H54 (cell line): ENCODE measurements at places on chromosomes 16 and 17.

DNA sequence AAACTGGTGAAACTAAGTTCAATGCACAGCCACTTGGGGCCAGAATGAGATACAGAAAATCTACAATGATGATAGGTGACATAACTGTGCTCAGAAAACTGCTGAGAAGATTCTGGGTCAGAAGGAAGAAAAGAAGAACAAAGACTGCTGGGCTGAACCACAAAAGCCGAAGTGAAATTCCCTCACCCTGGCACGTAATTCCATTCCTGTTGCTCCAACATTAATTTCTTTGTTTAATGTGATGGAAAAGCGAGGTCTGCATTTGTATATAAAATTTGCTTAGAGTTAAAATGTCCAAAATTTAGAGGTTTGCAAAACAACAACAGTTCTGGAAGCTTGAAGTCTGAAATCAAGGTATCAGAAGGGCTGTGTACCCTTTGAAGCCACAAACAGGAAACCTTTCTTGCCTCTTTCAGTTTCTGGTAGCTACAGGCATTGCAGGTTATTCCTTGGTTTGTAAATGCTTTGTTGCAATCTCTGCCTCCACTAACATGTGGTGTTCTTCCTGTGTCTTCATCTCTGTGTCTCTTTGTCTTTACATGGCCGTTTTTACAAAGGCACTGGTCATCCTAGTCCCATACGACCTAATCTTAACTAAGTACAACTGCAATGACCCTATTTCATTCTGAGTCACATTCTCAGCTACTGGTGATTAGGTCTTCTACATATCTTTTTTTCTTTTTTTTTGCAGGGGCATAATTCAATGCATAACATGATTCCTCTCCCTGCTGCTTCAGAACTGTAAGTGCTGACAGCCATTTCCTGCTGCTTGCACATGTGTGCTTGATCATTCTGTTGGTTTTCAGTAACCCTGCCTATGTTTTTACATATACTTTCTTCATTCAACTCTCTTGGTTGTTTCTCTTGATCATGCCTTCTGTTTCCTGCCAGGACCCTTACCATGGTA is 603.0 kb upstream of the CDH8 start:
- no peak for DNase-seq

GRCh38 chr17:3916825-3917224 is 560 bp upstream of the P2RX1 start:
- no peak for DNase-seq

GRCh38 chr17:834136-834535 is 52.0 kb downstream of the MRM3 start:
- DNase-seq: no peak

- no peak for DNase-seq
Measured at GRCh38 chr16:87948119-87948545, 3.1 kb upstream of the BANP start.

DNA sequence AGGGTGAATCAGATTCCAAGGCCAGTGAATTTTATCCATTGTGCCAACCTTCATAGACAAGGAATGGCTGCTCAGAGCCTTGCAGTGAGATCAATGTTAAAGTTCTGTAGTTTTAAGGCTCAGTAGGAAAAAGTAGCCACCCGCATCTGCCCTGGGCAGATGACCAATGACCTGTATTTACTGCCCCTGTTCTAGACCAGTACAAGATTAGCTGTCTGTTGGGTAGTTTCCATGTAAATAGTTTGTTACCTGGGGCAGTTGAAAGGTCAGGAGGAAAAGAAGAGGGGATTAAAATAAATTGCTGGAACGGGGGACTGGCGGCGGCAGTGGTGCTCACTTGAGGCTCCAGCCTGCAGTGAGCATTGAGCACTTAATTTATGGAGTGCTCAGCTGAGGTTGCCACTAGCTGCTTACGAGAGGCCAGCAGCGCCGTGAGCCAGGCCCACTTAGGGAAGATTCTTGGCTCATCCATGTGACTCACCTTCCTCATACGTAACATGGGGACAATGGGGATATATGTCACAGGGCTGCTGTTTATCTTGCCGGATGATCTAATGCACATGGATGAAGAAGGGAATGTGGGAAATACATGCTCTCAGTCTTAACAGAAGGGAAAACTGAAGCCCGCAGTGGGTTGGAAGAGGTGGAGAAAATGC is 10.7 kb upstream of the NOS2 start:
- DNase-seq: no peak

GRCh38 chr17:7266784-7267183 is 4.5 kb upstream of the CLDN7 start:
- no peak for DNase-seq

DNA sequence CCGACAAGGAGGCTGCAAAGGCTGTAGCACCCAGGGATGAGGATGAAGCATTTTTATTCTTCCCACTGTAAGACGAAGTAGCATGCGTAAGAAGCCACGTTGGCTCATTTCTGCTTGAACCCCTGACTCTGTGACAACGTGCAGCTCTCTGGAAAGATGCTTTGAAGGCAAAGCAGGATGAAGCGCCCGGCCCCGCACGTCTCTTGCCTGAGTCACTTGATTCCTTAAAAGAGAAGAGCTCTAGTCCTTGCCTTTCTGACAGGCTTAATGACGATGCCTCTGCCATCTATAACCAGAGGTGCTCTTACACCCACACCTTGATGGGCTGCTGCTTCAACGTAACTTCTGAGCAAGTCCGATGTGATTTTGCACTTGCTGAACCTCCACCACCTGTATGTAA is 76.7 kb upstream of the MED9 start:
- DNase-seq: no peak

- no peak for DNase-seq
Measured at GRCh38 chr17:78946631-78947030, 21.4 kb upstream of the TIMP2 start.

- no peak for DNase-seq
Measured at GRCh38 chr17:31695456-31696090, 163.5 kb downstream of the COPRS start.

GRCh38 chr16:50550035-50550434 is 1.8 kb downstream of the NKD1 start:
- no peak for DNase-seq

DNA sequence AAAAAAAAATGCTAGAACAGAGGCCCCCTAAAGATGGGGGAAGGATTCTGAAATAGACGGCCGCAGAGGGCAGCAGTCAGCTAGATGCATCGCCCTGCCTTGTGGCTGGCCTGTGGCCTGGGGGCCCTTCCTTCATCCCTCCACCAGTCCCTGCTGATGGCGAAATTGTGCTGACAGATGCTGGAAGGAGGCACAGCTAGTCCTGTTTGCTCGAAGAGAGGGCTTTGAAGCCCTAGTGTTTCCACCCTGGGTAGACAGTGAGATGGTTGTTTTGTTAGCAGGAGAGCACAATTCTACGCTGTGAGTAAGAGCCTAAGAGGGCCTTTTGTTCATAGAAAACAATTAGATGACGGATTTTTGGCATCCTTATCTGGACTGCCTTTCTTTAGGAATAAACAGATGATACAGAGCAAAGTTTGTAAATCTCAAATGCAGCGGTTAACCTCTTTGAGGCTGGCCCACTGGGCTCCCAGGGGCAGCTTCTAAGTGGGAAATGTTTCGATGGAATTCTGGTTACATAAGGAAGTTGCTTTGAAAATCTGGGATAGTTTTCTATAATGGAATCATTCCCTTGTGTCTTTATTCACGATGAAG is 23.0 kb downstream of the VPS35L start:
- no peak for DNase-seq

DNA sequence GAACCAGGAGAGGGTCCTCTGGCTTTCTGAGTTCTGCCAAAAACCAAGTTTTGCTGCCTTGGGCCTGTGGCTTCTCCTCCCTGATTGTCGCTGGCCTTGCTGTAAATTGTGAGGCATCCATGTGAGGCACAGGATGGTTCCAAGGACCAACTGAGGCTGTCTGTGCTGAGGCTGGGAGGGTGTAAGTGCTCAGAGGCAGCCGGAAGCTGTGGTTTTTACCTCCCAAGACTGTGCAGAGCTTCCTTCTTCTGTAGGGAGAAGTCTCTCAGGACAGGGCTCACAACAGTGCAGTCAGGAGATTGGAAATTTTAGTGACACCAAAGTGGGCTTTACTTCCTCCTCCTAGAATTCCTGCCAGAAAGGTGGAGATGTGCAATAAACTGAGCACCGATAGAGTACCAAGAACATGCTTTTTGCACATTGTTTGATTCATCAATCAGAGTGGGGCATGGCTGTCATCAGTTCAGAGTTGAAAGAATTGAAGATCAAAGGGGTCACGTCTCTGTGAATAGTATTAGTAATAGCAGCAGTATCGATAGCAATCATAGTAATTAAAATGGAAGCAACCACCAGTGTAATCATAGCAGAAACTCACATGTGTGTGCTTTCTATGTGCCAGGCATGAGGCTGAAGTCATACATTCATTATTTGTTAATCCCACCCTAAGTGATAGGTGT is 467.1 kb downstream of the WWOX start:
- no peak for DNase-seq

- DNase-seq: no peak
Measured at GRCh38 chr16:30142672-30143346, 19.8 kb upstream of the MAPK3 start.

GRCh38 chr17:60151355-60151754 is 1.6 kb downstream of the CA4 start:
- DNase-seq: no peak

- no peak for DNase-seq
Measured at GRCh38 chr17:19933221-19933620, 44.4 kb downstream of the AKAP10 start.

- no peak for DNase-seq
Measured at GRCh38 chr16:79409978-79410377, 190.6 kb downstream of the MAF start.

DNA sequence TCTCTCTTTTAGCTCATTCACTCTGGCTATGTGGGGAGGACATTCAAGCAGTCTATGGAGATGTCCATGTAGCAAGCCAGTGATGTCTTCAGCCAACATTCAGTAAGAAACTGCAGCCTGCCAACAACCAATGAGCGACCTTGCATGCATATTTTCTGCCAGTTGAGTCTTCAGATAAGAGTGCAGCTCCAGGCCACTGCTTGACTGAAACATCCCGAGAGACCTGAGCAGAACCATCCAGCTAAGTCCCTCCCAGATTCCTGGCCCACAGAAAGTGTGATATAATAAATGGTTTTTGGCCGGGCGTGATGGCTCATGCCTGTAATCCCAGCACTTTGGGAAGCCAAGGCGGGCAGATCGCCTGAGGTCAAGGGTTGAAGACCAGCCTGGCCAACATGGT is 10.5 kb upstream of the C17orf58 start:
- no peak for DNase-seq

DNA sequence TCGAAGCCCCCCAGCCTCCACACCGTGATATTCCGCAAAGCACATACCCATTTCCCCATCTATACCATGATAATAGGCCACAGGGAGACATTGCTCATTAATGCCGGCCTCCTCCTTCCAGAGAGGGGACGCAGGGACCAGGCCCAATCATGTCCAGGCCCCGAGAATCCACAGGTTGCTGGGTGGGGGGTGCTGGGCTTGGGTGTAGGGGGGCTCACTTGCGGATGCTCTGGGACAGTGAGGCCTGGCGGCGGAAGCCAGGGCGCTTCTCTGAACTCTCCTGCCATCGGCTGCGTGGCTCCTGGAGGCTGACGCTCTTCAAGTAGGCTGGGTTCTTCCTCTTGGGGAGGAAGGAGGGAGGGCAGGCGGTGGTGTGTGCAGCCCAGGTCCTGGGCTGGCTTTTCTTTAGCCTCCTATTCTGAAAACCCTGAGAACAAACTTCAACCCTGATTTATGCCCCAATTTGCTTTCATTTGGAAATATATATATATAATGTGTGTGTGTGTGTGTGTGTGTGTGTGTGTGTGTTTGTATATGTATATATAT is 12.2 kb downstream of the AANAT start:
- no peak for DNase-seq

GRCh38 chr16:19356024-19356952 is 61.4 kb upstream of the TMC5 start:
- DNase-seq: no peak

- DNase-seq: no peak
Measured at GRCh38 chr16:23288209-23288608, 13.9 kb upstream of the SCNN1B start.

- no peak for DNase-seq
Measured at GRCh38 chr17:44360144-44360533, 3.5 kb downstream of the FAM171A2 start.

DNA sequence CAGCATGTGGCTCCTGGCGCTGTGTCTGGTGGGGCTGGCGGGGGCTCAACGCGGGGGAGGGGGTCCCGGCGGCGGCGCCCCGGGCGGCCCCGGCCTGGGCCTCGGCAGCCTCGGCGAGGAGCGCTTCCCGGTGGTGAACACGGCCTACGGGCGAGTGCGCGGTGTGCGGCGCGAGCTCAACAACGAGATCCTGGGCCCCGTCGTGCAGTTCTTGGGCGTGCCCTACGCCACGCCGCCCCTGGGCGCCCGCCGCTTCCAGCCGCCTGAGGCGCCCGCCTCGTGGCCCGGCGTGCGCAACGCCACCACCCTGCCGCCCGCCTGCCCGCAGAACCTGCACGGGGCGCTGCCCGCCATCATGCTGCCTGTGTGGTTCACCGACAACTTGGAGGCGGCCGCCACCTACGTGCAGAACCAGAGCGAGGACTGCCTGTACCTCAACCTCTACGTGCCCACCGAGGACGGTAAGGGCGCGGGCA is 645 bp downstream of the NLGN2 start:
- no peak for DNase-seq

GRCh38 chr16:58226790-58227189 is 28.9 kb upstream of the CSNK2A2 start:
- DNase-seq: no peak

GRCh38 chr16:10367616-10368188 is 18.2 kb upstream of the ATF7IP2 start:
- no peak for DNase-seq

- no peak for DNase-seq
Measured at GRCh38 chr17:66135896-66136295, 56.0 kb downstream of the CEP112 start.

DNA sequence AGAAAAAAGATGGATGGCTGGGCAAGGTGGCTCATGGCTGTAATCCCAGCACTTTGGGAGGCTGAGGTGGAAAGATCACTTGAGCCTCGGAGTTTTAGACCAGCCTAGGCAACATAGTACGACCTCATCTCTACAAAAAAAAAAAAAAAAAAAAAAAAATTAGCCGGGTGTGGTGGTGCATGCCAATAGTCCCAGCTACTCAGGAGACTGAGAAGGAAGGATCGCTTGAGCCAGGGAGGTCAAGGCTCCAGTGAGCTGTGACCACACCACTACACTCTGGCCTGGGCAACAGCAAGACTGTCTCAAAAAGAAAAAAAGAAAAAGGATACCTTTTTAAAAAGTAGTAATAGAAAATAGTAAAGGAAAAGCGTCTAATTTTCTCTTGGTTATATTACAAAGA is 20.7 kb downstream of the ZNF652 start:
- DNase-seq: no peak

- DNase-seq: no peak
Measured at GRCh38 chr17:45428931-45429338, 3.7 kb downstream of the ARHGAP27 start.

- DNase-seq: no peak
Measured at GRCh38 chr17:81511804-81512561, 616 bp downstream of the ACTG1 start.
